ENCODE measurements at places on chromosomes 13 and 19.

GRCh38 chr19:55536366-55536765 lies 567 bp downstream of the SBK2 start:
- no peak for DNase-seq

DNA sequence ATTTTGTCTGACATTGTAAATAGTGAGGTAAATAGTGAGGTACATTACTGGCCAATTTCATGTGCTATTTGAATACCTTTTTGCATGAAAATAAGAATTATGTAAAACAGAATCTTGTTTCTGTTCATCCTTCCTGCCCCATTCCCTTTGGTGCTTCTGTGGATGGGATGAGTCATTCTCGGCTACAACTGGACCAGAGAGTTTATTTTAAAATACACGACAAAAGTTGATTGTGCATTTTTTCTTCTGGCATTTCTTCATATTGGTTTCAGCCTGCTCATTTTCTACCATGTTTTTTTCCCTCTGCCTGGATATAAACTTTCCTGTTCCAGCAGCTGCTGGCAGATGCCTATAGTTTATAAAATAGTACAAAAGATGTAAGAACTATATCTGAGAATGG lies 107.5 kb downstream of the CYSLTR2 start:
- no peak for DNase-seq

GRCh38 chr19:1042689-1043511 lies 3.0 kb downstream of the ABCA7 start:
- no peak for DNase-seq

GRCh38 chr13:44117351-44117750 lies 237.6 kb downstream of the LACC1 start:
- DNase-seq, result no peak

DNA sequence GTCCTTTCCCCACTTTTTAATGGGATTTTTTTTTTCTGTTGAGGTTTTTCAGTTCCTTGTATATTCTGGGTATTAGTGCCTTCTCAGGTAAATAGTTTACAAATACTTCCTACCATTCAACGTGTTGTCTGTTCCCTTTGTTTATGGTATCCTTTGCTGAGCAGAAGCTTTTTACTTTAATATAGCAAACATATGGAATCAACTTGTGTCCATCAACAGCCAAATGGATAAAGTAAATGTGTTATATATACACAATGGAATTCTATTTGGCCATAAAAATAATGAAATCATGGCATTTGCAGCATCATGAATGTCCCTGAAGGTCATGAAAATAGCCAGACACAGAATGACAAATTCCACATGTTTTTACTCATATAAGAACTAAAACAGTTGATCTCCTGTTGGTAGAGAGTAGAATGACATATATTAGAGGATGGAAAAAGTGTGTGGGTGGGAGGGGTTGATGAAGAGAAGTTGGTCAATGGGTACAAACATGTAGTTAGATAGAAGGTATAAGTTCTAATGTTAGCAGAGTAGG lies 500.8 kb downstream of the SLITRK6 start:
- no peak for DNase-seq

- no peak for DNase-seq
Observed at GRCh38 chr19:33438987-33439781, 65.7 kb downstream of the CEBPG start.

DNA sequence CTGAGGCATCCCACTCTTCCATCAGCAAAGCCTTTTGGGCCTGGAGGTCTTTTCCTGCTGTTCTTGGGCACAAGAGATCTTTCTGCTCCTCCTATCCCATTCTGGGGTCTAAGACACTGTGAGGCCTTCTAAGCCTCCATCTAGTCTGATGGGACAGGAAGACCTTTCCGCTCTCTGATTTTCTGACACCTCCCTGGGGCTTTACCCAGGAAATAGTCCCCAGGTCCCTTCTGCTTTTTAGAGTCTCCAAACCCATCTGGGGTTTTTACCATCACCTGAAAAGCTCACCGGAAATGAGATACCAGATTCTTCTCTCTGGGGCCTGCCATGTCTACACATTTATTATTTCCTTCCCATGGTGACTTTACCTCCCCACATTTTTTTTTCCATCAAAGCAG lies 21.1 kb downstream of the CLEC17A start:
- no peak for DNase-seq

DNA sequence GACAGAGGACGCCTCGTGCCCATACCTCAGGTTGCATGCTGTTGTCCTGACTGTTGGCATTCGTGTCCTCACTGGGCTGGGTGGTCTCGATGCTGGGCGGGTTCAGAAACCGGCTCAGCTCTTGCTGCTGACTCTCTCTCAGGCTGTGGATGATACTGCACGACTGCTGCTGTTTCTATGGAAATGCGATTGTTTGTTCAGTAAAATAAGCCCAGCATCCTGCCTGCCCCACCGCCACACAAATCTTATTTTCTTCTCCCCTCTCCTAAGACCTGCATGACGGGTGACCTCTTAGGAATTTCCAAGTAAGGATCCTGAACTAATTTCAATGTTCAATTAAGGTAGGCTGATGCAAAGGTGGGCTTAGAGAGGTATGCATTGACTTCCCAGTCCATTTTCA lies 356.5 kb downstream of the NALCN start:
- no peak for DNase-seq

DNA sequence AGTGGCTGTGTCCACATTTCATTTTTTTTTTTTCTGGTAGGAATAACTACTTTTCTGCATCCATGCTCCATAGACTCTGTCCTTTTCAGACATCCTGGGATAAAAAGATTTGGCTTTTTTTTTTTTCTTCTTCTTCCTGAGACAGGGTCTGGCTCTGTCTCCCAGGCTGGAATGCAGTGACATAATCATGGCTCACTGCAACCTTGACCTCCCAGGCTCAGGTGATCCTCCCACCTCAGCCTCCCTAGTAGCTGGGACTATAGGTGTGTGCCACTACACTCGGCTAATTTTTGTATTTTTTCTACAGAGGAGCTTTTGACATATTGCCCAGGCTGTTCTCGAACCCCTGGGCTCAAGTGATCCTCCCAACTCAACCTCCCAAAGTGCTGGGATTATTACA lies 4.1 kb upstream of the ICAM3 start:
- DNase-seq, result no peak

- peak; percentile 84 for DNase-seq
Observed at GRCh38 chr19:17390665-17391370, 3.2 kb downstream of the CCDC194 start.

- DNase-seq, result no peak
Observed at GRCh38 chr19:8915997-8916396, 83.8 kb downstream of the MBD3L1 start.

DNA sequence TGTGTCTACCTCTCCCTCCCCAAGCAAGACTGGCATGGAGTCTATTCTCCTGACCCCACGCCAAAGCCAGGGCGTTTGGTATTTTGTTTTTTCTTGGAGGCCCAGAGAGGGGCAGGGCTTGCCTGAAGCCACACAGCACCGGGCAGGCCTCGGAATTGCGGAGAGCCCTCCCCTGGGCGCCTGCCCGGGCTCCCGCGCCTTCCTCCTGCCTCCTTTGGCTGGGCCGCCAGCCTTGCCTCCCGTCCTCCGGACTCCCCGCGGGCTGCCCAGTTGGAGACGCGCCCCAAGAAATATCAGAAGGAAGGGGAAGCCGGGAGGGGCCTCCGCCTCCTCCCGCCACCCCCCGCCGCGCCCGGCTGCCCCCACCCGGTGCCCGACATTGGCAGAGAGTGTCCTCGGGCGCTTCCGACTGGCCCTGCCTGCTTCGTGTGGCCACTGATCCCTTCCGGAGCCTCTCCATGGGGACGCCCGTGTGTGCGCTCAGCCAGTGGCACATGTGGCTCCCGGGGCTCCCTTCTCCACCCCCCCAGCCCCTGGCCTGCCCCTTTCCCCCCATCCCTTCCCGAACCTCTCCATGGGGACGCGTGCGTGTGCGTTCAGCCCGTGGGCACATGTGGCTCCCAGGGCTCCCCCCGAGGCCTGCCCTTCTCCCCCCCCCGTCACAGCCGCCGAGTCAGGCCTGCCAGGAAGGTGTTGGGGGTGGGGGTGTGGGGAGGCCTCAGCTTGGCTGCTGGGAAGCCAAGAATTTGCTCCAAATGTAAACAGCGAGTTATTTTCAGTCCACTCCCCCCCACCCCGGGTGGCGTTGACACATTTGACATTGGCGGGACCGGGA lies 37.3 kb downstream of the NFIC start:
- DNase-seq, result no peak

- no peak for DNase-seq
Observed at GRCh38 chr19:45117671-45118070, 24.7 kb downstream of the PPP1R37 start.

- DNase-seq, result no peak
Observed at GRCh38 chr19:571566-571974, 826 bp upstream of the BSG start.

DNA sequence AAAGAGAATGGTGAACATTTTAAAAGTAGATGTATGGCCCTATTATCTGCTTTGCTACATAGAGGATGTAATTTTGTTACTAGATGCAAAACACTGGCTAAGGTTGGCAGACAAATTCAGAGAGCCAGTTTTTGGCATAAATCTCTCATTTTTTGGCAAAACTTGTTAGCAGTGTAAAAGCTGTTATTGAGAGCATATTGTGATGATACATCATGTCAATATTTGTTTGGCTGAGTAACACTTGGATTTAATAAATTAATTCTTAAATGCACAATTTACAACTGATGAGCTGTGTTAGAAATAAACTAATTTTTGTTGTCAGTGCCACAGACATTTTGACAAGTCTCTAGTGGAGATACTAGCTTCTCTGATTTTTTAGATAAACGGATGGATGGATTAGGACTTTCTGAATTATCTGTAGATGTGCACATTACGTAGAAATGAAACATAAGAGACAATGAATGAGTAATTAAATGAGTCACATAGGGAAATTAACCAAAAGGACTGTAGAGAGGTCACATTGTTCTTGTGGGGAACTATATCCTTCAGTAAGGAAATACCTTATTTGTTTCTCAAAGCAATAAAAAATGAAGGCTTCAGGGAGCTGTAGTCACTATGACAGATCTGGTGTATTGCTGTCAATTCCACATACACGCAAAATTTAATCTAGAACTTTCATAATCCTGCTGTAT lies 17.4 kb downstream of the UFM1 start:
- no peak for DNase-seq

DNA sequence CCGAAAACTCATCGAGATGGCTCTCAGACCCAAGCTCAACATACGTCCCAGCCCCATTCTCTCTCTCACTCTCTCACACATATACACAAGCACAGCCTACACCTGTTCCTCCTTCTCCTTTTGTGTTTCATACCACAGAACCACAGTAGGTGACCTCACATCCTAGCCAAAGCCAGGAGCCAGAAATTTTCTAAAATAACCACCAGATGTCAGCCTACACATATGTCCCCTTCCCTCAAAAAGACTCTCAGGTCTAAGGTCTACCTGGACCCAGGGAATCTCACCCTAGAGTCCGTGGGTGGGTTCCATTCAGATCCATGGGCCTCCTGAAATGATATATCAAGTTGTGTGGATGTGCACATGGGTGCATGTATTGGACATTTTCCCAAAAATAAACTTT lies 104.2 kb upstream of the IPO5 start:
- DNase-seq, result no peak

DNA sequence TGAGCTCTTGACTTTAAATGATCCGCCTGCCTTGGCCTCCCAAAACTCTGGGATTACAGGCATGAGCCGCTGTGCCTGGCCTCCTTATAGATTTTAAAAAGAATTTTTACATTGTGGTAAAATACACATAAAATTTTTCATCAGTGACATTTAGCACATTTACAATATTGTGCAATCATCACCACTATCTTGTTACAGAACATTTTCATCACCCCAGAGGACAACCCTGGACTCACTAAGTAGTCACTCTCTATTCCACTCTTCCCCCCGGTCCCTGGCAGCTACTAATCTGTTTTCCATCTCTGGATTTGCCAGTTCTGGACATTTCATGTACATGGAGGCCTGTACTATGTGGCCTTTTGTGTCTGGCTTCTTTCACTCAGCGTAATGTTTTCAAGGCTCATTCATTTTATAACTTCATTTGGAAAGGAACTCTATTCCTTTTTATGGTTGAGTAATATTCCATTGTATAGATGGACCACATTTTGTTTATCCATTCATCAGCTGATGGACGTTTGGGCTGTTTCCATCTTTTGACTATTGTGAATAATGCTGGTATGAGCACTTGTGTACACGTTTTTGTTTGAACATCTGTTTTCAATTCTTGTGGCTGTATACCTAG lies 19.9 kb downstream of the MEGF8 start:
- DNase-seq, result no peak

DNA sequence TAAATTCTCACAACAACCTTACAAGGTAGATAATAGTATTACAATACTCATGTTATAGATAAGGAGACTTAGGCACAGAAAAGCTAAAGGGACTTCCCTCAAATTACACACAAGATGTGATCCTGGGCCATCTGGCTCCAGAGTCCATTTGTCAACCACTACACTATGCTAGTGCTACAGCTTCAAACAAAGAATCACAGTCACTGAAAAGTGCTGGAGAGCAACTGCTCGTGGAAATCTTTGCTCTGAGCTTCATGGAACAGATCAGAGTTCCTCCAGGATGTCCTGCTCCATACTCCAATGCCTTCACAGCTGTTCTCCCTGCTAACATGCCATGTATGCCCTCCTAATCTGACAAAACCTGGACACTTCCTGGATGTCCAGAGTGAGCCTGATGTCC lies 271.2 kb downstream of the ENOX1 start:
- no peak for DNase-seq

DNA sequence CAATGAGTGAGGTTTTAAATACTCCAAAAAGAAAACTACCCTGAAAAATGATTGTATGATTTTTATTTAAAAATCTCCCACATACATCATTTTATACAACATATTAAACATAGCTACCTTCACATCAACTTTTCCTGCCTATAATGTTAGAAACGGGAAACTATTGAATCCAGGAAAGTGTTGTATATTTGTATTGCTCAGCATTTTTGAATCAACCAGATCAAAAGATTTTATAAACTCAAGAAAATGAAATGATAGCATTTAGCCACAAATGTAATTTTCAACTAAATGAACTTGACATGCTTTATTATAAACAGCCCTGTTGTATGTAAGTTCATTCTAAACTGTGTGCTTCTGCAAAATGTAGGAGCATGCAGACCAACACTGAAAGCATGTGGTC lies 124.6 kb upstream of the SLC10A2 start:
- DNase-seq, result no peak

DNA sequence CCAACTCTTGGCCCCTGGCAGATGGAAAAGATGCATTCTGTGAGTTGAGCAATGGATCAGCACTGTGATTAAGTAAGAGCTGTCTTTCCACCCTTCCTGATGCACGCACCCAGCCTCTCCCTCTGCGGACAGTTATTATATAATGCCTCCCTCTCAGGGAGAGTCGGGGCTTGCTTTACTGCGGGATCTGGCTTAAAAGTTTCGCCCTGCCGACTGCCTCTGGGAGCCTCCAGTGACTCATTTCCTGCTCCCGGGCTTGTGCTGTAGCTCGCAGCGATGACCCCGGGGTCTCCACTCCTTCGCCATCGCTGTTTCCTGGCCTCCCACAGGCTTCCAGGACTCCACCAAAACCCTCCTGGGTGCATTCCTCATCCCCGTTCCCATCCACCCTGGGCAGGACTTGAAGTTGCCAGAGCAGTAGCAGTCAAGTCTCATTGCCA lies 107.4 kb upstream of the SLC7A1 start:
- no peak for DNase-seq
